ENCODE measurements at places on chromosomes 16 and 17. TPM values are rescaled to one million over a fixed set of nuclear protein-coding genes. Genes with fewer than 3 reads are reported as not detected.

CCT6B gene
- 0.12 TPM for total RNA-seq

OR3A2 gene
- not detected for total RNA-seq

GRCh38 chr17:29243792-29244191 is 2.9 kb upstream of the CRYBA1 start:
- DNase-seq, result no peak

DNA sequence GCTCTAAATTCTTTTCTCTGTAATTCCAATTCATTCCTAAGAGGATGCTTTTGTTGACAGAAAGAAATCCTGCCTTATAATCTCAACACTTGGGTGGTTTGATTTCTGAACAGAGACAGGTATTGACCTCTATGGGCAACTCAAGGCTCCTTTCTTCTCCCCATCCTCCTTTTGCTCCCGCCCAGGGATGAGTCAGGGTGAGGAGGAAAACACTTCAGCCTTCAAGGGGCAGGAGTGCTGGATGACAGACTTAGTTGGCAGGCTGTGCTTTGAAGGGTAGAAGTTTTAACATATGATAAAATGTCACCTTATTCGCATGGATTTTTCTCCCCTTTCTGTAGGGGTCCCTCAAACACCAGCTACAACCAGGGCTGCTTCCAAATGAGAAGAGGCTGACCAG is 16.7 kb upstream of the TOM1L1 start:
- no peak for DNase-seq

DNA sequence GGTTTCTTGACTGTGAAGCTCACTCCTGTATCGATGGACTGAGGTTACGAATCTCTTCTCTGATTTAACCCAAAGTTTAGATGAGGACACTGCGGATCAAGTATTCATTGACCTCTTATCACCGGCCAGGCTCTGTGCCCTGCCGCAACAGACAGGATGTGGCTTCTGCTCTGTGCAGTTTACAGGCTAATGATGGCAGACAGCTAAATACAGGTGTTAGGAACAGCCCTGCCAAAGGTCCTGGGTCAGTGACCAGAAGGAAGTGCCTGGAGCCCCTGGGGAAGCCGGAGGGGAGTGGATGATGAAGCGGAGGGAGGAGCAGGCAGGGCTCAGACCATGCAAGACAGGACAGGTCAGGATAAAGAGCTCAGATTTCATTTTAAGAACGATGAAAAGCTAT is 44.4 kb downstream of the HAPSTR1 start:
- DNase-seq, result no peak

GRCh38 chr16:19241512-19241911 is 44.0 kb upstream of the CLEC19A start:
- no peak for DNase-seq

DNA sequence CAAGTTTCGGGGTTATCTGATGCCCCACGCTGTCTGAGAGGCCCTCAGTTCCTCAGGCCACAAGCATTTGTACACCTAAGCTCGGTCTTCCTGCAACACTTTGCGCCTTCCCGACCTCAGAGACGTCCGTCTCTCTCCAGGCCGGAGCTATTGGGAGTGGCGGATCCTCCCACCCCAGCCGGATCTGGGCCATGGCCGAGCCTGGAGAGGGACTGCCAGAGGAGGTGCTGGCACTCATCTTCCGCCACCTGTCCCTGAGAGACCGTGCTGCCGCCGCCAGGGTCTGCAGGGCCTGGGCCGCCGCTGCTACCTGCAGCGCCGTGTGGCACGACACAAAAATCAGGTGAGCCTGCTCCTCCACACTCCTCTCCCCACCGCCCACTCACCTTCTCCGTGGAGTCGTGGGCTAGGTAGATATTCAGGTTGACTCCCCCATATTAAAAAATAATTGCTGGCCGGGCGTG is 1.9 kb downstream of the FBXL8 start:
- DNase-seq, result peak; percentile 81

DNA sequence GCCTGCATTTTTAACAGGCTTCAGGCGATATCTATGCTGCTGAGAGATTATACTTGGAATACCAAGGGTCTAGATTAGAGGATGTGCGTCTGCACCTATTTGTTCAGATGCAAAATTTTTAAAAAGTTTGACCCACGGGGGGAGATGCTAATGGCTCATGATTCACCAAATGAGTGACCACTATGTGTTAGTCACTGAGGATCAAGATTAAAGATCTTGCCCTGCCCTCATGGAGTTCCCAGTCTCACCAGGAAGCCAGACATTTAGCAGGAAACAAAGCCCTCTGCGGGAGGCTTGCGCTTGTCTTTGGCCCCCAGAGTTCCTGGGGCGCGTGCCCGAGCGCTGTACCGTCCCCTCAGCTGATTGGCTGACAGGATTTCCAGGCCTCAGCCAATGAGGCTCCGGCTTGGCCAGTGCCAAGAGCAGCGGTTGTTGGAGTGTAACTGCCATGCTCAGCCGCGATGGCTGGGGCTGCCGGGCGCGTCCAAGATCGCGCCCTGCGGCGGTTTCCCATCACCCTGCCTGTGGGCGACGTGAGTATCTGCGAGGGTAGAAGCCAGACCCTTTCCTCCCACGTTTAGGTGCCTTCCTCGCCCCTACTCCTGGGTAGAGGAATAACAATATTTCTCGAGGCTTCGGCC is 4.5 kb upstream of the DDX19B start:
- no peak for DNase-seq

Data from G401 (cell line).